Suppressor macrophage (primary cell): ENCODE measurements at places on chromosomes 6 and 20.

- DNase-seq = no peak
Measured at GRCh38 chr6:148081076-148081475, 261.6 kb upstream of the SASH1 start.

- no peak for DNase-seq
Measured at GRCh38 chr20:44465001-44465560, 10.6 kb upstream of the TTPAL start.

DNA sequence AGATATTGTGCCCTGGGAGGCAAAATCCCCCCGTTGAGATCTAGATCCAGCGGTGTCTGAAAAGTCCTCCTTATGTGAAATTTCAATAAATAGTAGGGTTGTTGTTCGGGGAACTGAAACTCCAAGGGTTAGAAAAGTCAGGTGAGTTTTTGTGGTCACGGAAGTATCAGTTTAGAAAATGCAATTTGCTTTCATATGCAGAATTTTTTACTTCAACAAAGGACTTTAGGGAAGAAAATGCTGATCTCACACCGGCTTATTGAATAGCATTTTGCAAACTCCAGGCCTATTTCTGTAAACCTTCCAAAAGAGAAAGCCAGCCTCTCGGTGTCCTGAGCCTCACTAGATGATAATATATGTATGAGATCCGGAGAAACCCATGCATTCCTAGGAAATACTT lies 254.7 kb downstream of the TSHZ2 start:
- no peak for DNase-seq

- no peak for DNase-seq
Measured at GRCh38 chr20:16864963-16865362, 116.8 kb downstream of the OTOR start.

- DNase-seq = no peak
Measured at GRCh38 chr20:57993716-57994431, 234.6 kb downstream of the ANKRD60 start.

GRCh38 chr20:24670981-24671380 lies 201.6 kb downstream of the SYNDIG1 start:
- DNase-seq = no peak

GRCh38 chr20:44615876-44616603 lies 33.7 kb downstream of the PKIG start:
- DNase-seq = no peak

DNA sequence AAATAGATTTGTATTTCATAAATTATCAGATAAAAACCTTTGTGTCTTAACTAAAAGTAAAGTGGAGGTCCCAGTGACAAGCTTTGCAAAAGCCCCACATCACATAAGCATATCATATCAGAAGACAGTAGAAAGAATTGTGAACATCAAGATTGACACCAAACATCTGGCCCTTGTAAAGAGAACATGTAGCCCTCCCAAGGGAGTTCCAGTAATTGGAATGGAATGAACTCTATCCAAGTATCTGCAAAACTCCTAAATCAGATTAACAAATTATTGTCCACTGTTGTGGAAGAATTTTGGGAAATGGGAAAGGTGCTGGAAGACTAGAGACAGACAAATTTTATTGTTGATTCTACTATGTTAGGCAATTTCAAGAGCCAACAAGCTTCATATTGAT lies 268.8 kb downstream of the KCNQ5 start:
- no peak for DNase-seq

DNA sequence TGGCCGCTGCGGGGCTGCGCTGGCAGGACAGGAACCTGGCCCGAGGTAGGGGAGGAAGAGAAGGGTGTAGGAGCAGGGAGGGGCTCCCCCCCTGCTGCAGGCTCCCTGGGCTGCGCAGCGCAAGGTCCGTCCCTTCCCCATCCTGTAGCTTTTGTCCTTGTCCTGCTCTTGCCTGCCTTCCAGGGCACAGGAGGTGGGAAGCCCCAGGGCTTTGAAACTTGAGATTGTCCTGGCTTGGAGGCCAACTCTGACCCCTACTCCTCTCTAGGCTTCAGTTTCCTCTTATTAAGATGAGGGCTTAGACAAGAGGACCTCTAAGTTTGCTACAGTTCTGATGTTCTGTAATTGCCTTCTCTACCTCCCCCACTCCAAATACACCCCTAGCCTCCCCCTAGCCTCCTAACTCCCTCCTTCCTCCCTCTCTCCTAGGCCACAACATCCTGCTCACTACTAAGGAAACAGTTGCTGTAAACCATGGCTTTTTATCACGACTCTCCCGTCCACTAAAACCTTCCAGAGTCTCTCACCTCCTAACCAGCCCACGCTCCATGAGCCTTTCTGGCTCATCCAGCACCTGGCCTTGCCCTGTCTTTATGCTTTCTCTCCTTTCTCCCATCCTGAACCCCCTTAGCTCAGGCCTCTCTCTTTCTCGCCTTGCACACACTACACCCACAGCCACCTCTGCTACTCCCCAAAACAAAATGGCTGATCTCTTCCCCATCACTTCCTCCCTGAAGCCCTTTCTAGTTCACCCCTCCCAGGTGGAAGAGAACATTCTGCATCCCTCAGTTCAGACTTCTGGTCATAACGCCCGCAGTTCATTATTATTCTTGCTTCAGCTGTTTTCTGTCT lies 10.2 kb downstream of the UNC5CL start:
- no peak for DNase-seq

DNA sequence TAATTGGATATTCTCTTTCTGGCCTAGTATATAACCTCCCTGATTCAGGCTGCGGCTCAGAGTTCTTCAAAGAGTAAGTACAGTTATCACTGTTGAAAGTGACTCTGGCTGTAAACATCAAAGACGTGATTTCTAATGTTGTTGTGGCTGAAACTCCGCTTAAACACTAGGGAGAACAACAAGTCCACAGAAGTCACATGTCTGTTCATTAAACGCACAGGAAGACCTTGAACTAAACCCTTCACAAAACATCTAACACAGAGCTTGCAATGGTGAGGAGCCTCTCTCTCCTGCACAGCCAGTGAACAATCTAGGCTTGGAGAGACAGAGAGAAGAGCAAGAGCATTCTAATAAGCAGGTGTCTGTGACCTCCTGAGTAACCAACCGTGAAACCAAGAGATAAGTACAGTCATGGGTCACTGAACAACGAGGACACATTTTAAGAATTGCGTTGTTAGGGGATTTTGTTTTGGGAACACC lies 249.3 kb downstream of the PRKN start:
- no peak for DNase-seq

DNA sequence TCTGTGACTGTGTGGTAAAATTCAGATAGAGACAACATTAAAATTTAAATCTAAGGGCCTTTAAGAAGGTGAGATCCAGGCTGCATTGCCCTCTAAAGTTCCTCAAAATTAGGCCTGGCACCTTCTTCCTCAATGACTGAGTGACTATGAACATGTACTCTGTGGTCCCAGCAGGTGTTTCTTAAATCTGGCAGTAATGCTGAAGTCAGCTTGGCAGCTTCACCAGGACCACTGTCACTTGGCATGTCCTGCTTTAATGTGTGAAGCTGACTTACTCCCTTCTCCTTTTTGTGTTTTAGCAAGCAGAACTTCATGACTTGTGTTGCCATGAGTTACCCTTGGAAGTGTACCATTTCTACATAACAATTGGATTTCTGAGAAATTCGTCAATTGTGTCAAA lies 141.7 kb downstream of the NKAIN2 start:
- DNase-seq = no peak
